ENCODE measurements at places on chromosomes 1 and 21.

DNA sequence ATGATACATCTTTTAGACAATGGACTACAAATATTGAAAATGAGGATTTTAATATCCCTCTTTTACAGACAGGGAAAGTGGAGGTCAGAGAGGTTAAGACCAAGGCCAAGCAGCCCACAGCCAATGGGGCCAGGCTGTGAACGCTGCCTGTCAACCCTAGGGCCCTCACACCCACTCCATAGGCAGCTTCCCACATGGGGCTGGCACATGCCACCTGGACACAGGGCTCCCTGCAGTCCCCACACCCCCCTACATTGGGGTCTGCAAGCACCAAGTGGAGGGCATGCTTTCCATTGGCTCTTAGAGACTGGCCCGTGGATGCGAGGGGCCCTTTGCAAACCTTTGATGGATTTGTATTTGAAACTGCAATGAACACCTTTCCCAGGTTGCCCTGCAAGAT is 348.5 kb upstream of the VAMP3 start:
- DNase-seq: no peak

DNA sequence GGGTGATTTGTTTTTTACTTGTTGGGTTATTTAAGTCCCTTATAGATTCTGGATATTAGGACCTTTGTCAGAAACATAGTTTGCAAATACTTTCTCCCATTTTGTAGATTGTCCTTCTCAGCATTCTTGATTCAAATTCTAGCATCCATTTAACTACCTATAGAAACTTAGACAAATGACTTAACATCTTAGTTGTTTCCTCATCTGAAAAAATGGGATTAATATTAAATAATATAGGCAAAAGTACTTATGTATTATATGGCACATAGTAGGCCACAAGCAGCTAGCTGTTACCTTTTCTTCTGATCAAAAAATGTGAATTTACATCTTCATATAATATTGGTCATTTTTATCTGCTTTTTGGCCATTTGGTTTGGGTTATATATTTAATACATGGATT is 307.5 kb downstream of the ZP4 start:
- DNase-seq: no peak

- DNase-seq: no peak
These were observed 969 bp upstream of the ALDH4A1 start for GRCh38 chr1:18903291-18903756.

DNA sequence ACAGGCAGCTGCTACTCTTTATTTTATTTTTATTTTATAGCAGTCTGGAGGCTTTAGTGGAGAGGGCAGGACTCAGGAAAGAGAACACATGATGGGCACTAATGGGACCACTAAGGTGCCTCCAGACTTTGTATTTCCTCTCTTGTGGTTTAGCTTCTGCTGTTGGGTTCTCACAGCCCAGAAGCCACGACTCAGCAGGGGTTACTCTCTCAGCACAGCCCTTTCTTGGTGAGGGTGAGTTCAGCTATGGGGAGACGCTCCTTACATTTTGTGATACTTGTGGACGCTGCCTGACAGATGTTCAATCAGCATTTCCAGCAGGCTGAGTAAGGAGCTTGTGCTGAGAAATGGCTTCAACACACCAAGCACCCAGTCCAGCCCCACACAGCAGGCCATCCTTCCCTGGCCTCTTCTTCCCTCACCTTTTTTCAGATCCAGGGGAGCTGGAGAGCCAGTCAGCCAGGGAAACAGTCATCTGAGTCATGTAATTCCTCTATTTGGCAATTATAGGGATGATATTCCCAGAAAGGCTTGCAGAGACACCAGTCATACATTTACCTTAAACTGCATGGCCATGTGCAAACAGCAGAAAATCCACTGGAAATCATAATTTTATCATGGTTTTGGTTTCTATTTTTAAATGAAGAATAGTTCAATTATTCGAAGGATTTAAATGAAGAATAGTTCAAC is 53.2 kb upstream of the RAB3GAP2 start:
- no peak for DNase-seq

DNA sequence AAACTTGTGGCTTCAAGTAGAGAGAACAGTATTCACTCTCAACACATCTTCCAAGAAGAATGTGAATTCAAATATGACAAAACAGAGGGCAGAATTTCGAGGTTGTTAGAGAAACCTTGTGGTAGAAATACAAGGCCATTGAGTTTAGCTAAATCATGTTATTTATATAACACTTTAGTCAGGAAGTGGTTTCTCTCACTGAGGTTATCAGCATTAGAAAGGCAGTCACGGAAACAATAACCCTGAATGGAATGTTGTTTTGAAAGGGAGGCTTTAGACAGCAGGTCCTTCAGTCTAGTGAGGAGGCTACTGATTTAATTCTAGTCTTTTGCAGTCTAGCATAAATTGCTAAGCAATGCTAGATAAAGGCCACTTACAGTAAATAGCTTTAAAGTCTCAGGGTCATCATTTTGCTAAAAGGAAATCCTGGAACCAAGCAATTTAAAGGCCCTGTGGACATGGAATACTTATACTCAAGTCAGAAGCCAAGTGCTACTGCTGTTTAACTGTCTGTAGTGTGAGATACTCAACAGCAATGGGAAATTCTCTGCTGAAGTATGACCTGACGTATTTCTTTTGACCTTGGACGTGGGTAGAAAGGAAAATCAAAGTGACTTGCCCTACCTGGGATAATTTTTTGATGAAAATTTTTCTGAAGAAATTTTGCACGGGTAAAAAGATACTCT is 89.0 kb upstream of the CHODL start:
- no peak for DNase-seq
